ENCODE measurements at places on chromosomes 5 and 9.

GRCh38 chr9:85700330-85700729, 41.4 kb downstream of the AGTPBP1 start:
- no peak for DNase-seq

DNA sequence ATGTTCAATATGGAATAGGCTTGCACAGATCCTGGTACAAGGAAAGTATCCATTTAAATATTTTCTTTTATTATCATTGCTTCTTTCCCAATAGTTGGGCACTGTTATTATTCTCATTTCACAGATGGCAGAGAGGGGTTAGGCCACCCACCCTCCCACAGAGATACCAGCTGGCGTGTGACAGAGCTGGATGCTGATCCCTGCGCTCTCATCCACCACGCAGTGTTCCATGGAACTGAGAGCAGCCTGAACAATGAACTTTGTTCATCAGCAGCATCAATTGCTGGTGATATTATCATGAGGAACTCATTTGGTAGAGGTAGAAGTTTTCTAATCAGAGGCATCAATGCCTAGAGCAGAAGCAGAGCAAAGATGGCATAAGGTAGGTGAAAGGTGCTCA, 227.9 kb downstream of the ESM1 start:
- no peak for DNase-seq

GRCh38 chr9:131237931-131238401, 38.3 kb downstream of the FAM78A start:
- peak; percentile 89 for DNase-seq

DNA sequence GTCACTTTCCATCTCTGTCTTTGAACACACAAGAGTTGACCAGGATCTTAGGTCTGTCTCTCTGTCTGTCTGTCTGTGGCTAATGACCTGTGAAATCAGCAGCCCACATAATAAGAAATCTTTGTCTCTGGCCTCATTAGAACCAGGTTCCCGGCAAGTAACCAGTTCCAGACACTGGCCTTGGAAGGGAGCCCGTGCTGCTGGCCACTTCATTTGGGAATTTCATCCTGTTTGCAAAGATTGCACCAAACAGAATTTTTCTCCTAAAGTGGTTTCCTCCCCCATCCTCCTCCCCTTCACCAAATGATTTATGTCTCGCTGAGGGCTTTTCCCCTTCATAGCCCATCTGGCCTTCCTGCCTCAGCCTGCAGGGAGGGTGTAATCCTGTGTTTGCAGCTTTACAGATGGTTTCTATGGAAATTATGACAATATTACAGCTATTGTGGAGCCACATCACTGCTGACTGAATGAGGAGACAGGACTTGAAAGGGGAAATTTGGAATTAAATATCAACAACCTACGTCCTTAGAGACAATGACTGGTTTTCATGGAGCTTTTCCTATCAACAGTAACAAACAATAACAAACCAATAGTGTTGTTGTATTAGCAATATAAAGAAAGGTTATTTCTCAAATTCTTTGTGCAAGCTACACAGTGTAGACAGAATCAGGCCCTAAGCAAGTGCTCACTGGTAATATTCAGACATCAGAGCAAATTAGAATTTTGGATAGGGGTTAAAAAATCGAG, 25.7 kb downstream of the DPYSL3 start:
- no peak for DNase-seq

GRCh38 chr5:135657536-135658305, 78.9 kb upstream of the CXCL14 start:
- DNase-seq = no peak

- no peak for DNase-seq
These were observed 374.4 kb upstream of the PDE4D start for GRCh38 chr5:60267907-60268306.

DNA sequence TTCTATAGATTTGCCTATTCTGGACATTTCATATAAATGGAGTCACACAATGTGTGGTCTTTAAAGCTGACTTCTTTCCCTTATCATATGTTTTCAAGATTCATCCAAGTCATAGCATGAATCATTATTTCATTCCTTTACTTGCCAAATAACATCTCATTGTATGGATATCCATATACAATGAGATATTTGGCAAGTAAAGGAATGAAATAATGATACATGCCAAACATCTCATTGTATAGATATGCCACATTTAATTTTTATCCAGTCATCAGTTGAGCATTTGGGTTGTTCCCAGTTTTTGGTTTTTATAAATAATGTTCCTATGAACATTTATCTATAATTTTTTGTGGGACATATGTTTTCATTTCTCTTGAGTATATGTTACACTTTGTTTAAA, 20.5 kb upstream of the OR2K2 start:
- no peak for DNase-seq

DNA sequence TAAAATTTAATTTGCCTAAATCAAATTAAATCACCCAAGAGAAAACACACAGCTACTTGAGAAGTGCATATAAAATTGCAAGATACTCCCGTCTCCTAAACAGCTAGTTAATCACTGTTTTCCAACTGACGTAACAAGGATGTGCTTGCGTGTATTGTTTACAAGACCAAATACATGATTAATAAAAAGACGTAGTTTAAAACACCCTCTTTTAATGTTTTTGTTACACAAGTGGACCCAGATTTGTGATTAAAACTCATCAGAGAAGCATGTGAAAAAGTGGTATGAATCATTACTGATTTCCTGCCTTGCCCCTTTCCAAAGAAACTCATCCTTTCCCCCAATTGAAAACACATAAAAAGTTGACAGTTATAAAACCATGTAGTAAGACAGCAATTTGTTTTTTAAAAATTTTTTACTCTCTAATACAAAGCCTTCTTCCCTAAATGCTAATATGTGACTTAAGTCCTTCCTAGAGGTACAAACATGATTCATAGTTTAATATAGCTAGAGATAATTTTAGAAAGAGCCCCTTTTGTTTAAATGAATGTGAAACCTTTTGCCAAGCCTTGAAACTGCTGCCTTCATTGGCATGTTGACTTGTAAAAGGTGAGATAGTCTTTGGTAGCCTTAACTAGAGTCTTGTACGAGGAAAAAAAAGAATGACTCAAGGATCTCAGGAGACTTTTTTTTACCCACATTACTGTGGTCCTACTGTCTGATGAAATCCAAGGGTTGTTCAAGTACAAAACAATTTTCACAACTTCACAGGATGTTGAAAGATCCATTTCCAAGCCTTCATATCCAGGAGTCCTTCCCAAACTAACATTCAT, 61.4 kb upstream of the FST start:
- no peak for DNase-seq

DNA sequence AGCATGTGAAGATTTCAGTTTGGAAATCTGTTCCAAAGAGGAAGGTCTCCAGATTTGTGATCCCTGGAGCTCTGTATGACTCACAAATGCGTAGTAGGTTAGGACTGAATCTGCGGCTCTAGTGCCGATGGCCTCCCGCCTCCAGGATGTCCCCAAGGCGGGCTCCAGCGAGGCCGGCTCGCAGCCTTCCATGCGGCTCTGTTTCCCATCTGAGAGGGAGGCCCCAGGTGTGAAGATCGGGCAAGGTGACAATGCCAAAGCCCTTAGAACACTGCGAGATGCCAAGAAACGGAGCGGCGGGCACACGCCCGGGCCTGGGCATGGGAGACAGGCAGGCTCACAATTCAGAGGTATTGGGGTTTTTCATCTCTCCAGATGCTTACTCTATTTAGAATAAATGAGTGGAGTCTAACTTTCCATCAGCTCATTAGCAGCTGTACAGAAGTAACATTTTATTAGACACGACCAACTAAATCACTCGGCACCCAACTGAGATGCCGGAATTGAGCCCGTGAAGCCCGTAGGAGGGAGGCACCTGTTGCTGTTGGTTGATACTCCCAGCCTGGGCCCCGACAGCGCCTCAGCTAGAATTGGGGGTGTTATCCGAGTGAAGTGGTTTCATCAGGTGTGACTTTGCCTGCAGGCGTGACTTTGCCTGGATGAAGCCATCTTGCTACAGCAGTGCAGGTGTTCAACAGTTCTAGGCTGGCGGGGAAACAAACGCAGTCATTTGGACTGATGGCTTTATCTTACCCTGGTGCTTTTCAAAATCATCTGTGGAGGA, 7.4 kb upstream of the MRPS2 start:
- DNase-seq = no peak

DNA sequence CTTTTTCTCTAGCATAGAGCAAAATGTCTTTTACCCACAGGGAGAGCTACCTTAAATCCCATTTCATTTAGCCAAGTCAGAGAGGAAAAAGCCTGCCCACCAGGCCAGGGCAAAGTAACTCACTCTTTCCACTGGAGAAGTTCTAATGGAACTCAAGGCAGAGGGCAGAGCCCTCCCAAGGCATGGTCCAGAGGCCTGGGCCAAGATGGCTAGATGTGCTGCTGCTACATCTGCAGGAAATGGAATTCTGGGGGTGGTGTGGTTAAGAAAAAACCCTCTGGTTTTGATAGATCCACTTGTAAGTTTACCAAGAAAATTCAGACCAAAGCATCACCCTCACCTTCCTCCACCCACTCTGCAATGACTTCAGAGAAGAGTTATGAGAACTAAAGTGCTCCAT, 37.3 kb downstream of the CSF2 start:
- no peak for DNase-seq

GRCh38 chr9:38254756-38255155, 137.7 kb upstream of the ALDH1B1 start:
- DNase-seq = no peak

DNA sequence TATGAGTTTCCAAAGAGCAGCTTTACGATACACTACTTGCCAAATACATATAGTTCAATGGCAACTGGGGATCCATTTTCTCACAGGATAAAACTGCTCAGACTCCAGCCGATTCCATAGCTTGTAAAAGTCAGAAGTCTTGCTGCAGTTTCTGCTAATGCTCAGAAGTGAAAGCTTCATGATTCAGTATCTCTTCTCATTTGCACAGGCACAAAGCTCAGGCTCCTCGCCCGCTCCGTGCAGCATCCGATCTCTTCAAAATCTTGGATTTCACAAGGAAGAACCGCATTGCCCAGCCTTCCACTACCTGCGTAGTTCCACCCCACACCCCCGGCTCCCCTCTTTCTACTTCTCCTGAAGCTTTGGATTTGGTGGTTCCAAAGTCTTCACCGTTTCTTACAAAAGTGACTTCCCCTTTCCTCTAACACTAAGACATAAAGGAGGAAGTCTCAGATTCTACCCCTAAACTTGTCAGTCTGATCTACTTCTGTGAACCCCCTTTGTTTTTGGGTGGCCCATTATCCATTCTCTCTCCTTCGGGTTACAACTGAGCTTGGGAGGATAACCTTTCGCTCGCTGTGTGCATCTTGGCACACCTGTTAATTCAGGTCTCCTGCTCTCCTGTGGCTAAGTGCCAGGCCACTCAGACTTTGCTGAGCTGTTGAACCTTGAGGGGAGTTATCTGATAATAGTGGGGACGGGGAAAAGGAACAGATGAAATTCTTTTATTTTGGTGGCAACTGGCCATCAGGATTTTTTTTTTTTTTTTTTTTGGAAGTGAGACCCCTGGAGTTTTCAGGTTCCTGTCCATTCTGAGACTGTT, 194.1 kb downstream of the GNA14 start:
- DNase-seq = no peak

DNA sequence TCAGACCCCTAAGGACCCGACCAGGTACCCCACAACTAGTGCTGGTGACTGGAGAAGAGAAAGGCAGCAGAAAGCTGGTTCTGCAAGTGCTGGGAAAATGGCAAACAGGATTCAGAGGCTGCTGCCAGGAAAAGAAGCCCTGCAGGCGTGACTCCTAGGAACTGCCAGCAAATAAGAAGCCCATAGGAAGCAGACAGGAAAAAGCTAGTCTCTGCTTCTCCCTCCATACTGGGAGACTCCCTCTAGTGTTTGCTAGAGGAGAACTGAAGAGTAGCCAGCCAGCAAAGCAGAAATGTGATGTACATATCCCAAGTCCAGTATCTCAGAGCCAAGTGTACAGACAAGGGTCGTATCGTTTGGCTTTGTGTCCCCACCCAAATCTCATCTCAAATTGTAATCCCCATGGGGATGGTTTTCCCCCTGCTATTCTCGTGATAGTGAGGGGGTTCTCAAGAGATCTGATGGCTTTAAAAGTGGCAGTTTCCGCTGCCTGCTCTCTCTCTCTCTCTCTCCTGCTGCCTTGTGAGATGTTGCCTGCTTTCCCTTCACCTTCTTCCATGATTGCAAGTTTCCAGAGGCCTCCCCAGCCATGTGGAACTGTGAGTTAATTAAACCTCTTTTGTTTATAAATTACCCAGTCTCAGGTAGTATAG, 38.1 kb upstream of the TUSC1 start:
- DNase-seq = no peak

DNA sequence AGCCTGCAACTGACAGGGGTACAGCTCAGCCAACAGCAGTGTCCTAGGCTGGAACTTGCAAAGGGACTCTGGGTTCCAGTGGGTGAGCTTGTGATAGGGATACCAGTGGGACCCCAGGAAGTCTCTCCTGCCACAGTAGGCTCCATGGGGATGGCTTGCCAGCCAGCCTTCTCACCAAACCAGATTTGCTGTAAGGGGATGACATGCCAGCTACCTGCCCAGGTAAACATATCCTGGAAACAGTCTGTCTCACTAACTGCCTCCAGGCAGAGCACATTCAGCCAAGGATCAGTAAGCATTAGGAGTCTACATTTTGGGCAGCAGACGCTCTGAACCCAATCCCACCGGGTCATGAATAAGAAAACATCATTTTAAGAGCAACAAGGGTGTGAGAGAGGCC, 49.9 kb downstream of the SIL1 start:
- DNase-seq = no peak

GRCh38 chr9:69013382-69013727, 558 bp downstream of the PRKACG start:
- DNase-seq = no peak

DNA sequence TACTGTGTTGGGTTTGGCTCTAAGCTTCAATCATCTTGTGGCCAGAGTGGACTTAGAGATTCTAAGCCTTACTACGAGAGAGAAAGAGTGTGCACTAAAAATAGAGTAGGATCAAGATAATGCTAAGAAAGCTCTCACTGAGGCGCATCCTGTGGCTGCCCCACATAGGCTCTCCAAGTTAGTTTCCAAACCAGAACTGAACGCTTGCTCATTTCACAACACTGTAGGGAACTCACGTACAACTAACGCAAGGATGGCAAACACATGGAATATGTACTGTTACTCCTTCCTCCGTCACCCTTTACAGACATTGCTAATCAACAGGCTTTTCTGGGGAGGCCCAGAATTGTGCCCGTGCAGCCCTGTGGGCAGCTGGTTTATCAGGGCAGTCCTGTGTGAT, 90.9 kb downstream of the EQTN start:
- no peak for DNase-seq

- no peak for DNase-seq
These were observed 20.8 kb upstream of the SLC24A2 start for GRCh38 chr9:19809422-19810269.

DNA sequence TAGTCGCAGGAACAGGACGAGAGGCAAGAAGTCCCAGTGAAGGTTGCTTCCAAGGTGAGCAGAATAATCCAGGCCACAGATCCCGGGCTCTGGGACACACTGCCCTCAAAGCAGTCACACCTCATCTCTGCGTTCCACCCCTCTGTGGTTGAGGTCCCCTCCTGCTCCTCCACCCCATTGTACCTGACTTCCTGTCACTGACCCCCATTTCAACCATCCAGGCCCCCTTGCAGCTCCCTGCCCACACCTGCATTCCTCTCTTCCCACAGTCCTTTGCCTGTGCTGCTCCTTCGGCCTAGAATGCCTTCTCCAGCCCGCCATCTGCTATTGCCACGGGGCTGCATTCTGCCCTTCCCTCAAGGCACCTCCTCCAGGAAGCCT, 73.5 kb downstream of the PAX5 start:
- DNase-seq = no peak

GRCh38 chr5:154477382-154478223, 424 bp downstream of the HAND1 start:
- DNase-seq = no peak

All from CD4-positive, alpha-beta T cell treated with Interleukin-6 at 100 ng/mL for 8 hours (primary cell).